SHP77 treated with DMSO at 0.1 percent for 48 hours (cell line): ENCODE measurements at places on chromosomes 2 and 18.

GRCh38 chr2:109238580-109238979, 109.6 kb downstream of the SH3RF3 start:
- no peak for DNase-seq

DNA sequence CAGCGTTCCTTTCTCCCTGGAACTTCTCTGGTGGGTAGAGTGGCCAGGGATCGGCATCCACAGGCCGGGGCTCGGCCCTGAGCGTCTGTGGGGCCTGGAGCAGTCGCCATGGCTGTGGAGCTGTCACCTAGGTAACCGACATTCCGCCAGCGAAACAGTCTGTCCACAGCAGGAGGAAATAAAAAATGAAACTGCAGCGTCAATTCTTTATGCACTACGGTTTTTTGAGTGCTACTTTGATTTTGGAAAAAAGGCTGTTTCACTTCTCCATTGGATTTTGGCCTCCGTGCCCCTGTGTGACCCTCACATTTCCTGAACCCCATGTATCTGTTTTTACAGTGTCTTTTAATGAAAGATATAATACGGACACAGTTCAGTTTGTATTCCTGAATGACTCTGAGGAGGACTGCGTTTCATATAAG, 163.4 kb downstream of the LDLRAD4 start:
- no peak for DNase-seq

DNA sequence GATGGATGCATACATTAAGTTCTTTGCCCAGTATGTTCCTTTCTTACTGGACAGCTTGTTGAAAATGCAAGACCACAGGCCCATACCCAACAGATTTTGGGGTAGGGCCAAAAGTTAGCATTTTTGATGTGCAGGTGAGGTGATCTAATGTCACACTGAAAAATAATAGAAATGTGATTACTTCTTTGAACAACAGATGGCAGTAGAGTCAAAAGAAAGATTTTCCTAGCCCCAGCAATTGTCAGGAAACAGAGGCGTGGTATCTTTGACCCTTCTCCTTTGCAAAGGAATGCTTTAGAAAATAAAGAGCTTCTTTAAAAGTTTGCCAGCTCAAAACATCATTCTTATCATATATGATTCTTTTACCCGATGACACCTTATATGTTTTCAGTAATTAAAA, 343.6 kb upstream of the SYT4 start:
- peak; percentile 41 for DNase-seq

DNA sequence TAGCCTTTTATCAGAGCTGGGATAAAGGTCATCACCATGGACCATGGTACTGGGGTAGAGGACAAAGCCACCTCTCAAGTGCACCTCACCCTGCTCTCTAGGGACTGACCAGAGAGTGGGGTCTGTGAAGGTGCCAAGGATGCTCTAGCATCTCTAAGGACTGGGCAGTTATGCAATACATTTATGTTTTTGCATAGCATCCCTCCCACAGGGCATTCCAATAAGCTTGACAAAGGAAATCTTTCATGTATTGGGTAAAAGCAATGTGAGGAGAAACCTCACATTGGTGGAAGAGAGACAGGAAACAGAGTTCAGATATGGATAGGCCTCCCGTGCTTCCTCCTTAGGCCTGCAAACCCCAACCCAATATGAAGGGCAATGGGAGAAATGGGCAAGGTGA, 31.6 kb downstream of the STK39 start:
- no peak for DNase-seq

- no peak for DNase-seq
Measured at GRCh38 chr2:99600981-99601651, 111.3 kb upstream of the REV1 start.

- DNase-seq: peak; percentile 55
Measured at GRCh38 chr18:37107748-37108522, 279.0 kb downstream of the KIAA1328 start.

GRCh38 chr2:142174176-142174575, 43.4 kb upstream of the LRP1B start:
- DNase-seq: no peak

GRCh38 chr2:34831096-34831495, 1232.0 kb upstream of the FAM98A start:
- no peak for DNase-seq

- no peak for DNase-seq
Measured at GRCh38 chr2:7358865-7359447, 441.7 kb downstream of the RNF144A start.

DNA sequence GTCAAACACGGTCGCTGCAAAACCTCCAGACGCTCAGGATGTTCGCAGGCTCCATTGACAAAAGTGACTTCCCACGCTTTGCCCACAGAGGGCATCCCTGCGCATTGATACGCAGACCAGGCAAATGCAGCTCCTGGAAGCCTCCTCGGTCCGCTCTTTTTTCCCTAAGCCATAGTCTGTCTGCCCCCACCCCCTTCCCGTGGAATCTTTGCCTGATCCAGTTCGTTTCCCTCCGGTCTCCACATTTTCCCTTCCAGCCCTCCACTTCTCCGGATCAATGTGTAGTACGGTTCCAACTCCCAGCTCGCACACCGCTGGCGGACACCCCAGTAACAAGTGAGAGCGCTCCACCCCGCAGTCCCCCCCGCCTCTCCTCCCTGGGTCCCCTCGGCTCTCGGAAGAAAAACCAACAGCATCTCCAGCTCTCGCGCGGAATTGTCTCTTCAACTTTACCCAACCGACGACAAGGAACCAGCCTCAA, at the start of gene DCC:
DCC (plus strand) TSS at position 307 of the 481 bp plus-strand sequence. CDS start 591 bp downstream, outside the sequence.
- no peak for DNase-seq

DNA sequence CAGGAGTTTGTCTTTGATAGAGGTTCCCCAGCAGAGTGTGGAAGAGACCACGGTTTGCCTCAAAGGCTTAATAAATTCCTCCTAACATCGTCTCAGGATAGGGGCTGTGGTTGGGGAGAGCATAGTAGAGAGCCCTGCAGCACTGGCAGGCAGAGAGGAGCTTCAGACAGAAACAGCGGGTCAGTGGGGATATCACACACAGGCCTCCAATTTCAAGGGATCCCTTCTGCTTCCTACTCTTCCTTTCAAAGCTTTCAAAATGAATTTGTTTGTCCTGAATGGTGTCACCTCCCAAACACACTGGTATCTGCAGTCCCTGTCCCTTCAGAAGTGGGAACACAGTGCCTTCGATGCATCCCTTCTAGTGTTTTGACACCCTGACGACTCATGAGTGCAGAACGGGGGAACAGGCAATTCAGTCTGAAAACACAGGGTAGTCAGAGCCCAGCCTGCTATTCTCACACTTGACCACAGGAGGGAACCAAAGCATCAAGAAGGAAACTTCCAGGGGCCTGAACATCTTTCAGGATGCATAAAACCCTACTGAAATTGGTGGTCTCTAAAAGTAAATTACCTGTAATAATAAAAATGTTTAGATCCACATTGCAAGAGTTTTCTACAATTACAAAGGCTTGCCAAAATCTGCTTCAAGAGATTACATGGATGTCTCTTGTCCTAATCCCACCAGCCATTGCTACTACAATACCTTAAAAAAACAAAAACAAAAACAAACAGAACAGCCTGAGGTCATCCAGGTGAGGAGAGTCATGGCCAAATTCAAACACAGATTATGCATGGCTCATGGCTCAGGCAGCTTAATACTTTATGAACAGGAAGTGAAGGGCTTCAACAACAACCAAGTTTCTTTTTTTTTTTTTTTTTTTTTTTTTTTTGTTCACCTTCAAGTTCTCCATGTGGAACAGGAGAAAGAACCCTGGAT, 49.8 kb downstream of the SLC14A2 start:
- DNase-seq: no peak

GRCh38 chr2:149579972-149580882, 7.3 kb downstream of the MMADHC start:
- DNase-seq: no peak
